ENCODE measurements at places on chromosomes 3 and 15. TPM values are rescaled to one million over a fixed set of nuclear protein-coding genes. Genes with fewer than 3 reads are reported as not detected.

The GOLGA6D gene
- total RNA-seq = not detected

The PYGO1 gene
- 8.7 TPM for total RNA-seq

The CTDSPL gene
- 60.3 TPM for total RNA-seq

The MYEF2 gene
- total RNA-seq = 18.8 TPM

The ANKUB1 gene
- 3.1 TPM for total RNA-seq

The GPR27 gene
- 2.6 TPM for total RNA-seq

The MAGI1 gene
- total RNA-seq = 35.5 TPM

The SERPINI2 gene
- total RNA-seq = 2.3 TPM

The NOP10 gene
- total RNA-seq = 176 TPM

The CLDN16 gene
- 0.74 TPM for total RNA-seq

The SKIC8 gene
- total RNA-seq = 44.4 TPM

The PRSS50 gene
- total RNA-seq = 0.41 TPM

The TMEM207 gene
- total RNA-seq = not detected

The NPAP1 gene
- total RNA-seq = 0.12 TPM

The TM4SF4 gene
- total RNA-seq = not detected

DNA sequence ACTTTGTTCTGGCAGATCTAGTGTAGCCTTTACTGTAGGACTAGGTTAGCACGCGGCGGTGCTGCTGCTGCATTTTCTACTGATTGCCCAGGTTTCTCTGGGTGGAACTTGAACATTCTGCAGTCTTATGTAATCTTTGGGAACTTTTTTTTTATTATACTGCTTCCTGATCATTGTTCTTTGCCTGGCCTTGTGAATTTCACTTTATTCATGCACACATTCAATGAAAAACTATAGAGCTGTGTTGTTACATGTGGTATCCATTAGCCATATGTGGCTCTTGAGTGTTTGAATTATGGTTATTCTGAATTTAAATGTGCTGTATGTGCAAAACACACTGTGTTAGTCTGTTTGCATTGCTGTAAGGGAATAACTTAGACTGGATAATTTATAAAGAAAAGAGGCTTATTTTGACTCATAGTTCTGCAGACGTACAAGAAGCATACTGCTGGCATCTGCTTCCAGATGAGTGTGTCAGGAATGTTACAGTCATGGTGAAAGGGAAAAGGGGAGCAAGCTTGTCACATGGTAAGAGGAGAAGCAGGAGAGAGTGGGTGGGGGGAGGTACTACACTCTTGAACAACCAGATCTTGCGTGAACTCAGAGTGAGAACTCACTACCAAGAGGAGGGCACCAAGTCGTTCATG is 26.5 kb downstream of the MEF2A start:
- H3K27me3 ChIP-seq = no peaks in the 10 kb centered on the region
- no peaks in the 10 kb centered on the region for H3K36me3 ChIP-seq
- H3K4me1 ChIP-seq = peaks cover 29% of the 10 kb centered on the region
- DNase-seq = no peak

- H3K4me1 ChIP-seq = no peaks in the 10 kb centered on the region
- H3K4me3 ChIP-seq = no peak overlapping the region
- no peak for DNase-seq
- no peak overlapping the region for H3K27ac ChIP-seq
- no peaks in the 10 kb centered on the region for H3K27me3 ChIP-seq
- no peaks in the 10 kb centered on the region for H3K36me3 ChIP-seq
Observed at GRCh38 chr15:38115121-38115520, 137.5 kb upstream of the SPRED1 start.

DNA sequence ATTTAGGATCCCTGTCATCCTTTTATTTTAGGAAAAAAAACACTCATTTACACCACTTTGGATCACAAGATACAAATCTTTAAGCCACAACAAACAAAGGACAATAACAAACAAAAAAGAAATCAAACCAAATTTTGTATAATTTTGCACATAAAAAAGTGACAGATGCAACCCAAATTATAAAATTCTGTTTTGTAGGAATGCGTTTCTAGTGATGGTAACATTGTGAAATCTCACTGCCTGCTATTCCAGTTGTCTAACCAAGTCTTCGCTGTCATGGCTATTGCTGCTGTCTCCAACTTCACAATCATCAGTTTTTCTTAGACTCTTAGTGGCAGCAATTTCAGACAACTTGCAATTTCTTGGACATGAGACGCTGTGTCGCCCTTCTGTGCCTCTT is 58.3 kb upstream of the ARL6 start:
- no peak for DNase-seq
- H3K36me3 ChIP-seq = no peaks in the 10 kb centered on the region
- no peaks in the 10 kb centered on the region for H3K4me1 ChIP-seq

DNA sequence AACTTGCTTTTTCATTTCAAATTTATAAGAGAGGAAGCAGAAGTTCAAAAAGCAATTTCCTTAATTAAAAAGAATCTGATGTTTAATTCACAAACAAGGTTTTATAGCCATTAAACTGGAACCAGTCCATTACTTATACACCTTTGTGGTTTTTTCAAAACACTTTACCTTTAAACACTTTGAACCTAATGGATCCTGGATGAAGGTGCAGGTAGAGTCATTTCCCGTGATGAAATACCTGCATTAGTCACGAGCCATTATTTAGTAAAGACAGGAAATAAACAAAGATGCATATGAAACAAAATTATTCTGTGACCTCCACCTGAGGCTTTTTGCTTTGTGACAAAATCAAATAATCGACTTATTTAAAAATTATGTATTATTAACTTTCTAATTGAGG is 341.7 kb upstream of the UBE2E2 start:
- no peak overlapping the region for H3K4me3 ChIP-seq
- no peaks in the 10 kb centered on the region for H3K27me3 ChIP-seq
- H3K27ac ChIP-seq = no peak overlapping the region
- H3K4me1 ChIP-seq = no peaks in the 10 kb centered on the region
- H3K36me3 ChIP-seq = no peaks in the 10 kb centered on the region

DNA sequence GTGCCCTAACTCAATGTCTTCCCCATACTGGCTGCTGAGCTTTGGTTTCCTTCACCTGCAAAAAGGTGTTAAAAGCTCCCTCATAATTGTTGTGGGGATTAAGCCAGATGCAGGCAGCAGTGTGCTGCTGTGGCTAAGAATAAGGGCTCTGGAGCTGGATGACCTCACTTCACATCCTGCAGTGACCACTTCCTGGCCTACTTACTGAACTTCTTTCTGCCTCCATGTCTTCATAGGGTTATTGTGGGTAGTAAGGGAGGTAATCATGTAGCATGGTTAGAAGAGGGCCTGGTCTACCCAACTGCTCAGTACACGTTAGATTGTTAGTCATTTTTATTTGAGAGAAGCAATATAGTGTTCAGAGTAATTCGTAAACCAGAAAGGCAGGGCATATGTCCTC is 18.4 kb downstream of the GYG1 start:
- H3K27me3 ChIP-seq = no peaks in the 10 kb centered on the region
- H3K4me3 ChIP-seq = no peak overlapping the region
- H3K36me3 ChIP-seq = peaks cover 69% of the 10 kb centered on the region
- no peak for DNase-seq

DNA sequence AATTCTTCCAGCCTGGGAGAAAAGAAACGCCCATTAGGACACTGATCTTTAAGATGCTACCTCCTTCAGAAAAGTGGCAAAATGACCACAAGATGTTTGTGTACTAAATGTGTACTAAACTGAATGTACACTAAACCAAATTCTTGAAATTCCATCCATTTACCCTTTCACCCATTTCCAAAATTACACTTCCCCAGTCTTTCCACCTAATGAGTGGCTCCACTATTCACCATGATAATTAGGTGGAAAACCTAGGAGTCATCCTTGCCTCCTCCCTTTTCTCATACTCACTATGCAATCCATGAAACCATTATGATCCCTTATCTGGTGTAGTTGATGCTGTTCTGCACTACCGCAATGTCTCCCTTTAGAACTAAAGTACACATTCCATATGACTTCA is 452.1 kb upstream of the THBS1 start:
- no peaks in the 10 kb centered on the region for H3K36me3 ChIP-seq
- no peak overlapping the region for H3K27ac ChIP-seq
- no peak for DNase-seq
- H3K4me1 ChIP-seq = peaks cover 21% of the 10 kb centered on the region
- H3K4me3 ChIP-seq = no peak overlapping the region
- no peaks in the 10 kb centered on the region for H3K27me3 ChIP-seq

- H3K36me3 ChIP-seq = no peaks in the 10 kb centered on the region
- H3K27me3 ChIP-seq = no peaks in the 10 kb centered on the region
- H3K4me3 ChIP-seq = no peak overlapping the region
- H3K27ac ChIP-seq = peak overlapping the region; percentile 66
- no peak for DNase-seq
Observed at GRCh38 chr3:42843713-42844411, 31.8 kb downstream of the CYP8B1 start.

DNA sequence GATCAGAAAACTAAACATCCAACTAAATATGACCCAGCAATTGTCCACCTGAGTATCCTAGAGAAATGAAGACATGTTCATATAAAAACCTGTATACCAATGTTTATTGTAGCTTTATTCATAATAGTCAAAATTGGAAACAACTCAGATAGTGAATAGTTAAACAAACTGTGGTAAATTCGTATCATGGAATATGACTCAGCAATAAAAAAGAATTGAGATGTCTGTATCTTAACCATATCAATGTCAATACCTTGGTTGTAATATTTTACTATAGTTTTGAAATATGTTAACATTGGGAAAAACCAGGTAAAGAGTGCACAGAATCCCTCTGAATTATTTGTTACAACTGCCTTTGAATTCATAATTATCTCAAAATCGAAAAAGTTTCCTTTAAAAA is 159.3 kb upstream of the GAP43 start:
- no peaks in the 10 kb centered on the region for H3K36me3 ChIP-seq
- no peak overlapping the region for H3K27ac ChIP-seq
- no peak for DNase-seq
- H3K4me1 ChIP-seq = no peaks in the 10 kb centered on the region
- H3K27me3 ChIP-seq = no peaks in the 10 kb centered on the region

DNA sequence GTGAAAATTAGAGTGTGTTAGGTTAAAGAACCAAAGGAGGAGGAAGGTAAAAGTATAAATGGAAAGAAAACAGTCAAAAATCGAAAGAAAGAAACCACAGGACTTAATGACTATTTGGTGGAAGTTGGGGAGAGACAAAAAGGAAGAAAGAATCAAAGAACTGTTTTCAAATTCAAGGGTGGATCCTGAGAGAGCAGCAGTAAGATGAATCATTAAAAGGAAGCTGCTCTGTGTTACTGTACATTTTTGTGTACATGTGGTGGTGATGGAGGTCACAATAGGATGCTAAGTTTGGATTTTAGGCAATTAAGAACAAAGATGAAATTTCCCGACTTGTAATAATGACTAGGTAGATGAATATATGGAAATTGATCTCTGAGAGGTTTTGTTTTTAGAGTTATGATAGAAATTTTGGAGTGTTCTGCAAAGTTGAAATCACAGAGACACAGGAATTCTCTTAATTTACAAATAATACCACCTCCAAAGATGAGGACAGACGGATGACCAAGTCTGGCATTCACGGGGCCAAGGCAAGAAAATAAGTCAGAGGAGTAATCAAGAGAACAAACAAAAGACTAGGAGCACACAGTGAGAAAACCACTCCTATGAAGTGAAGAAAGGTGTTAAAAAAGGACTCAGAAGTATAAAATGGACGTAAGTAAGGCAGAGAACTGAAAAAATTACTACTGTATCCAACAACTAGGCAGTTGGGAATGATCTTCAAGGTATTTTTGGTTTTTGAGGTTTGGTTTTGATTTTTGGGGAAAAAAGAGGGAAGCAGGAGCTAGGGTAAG is 7.1 kb downstream of the DHX36 start:
- H3K27me3 ChIP-seq = no peaks in the 10 kb centered on the region

DNA sequence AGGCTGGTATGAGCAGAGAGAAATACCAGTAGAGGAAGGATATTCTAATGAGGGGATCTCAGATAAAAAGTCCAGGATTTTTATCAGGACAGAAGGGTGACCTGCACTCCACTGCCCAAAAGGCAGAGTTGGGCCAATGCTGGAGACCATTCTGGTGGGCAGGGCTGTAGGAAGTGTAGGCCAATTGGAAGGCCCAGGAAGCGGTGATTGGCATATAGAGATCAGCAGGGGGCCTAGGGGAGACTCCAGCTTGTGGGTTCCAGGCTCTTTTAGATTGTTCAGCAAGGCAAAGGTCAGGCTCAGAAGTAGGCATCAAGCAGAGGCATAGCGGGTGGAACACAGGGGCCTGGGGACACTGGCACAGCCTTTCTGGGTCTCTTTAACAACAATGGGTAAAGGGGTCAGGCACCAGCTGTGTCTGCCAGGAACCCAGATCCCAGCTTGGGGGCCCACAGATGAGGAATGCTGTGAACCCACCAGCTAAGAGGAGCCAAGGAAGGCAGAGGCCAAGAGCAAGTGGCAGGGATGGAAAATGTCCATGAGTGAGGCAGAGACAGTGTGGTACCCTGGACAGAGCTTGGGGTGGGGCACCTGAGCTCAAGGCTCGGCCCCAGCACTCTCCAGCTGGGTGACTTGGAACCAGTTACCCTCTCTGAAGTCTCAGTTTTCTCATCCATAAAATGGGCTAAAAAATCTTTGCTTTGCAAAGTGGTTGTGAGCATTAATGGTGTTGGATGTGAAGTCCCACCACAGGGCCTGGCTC is 27.0 kb upstream of the RASGRF1 start:
- H3K36me3 ChIP-seq = no peaks in the 10 kb centered on the region
- H3K4me3 ChIP-seq = no peak overlapping the region
- no peaks in the 10 kb centered on the region for H3K27me3 ChIP-seq
- H3K27ac ChIP-seq = no peak overlapping the region
- H3K4me1 ChIP-seq = no peaks in the 10 kb centered on the region
- no peak for DNase-seq

- H3K4me3 ChIP-seq = no peak overlapping the region
- H3K27me3 ChIP-seq = no peaks in the 10 kb centered on the region
- peak overlapping the region; percentile 83 for H3K27ac ChIP-seq
- no peak for DNase-seq
- H3K4me1 ChIP-seq = peaks cover 96% of the 10 kb centered on the region
- no peaks in the 10 kb centered on the region for H3K36me3 ChIP-seq
Observed at GRCh38 chr3:195151402-195151801, 119.6 kb downstream of the XXYLT1 start.

DNA sequence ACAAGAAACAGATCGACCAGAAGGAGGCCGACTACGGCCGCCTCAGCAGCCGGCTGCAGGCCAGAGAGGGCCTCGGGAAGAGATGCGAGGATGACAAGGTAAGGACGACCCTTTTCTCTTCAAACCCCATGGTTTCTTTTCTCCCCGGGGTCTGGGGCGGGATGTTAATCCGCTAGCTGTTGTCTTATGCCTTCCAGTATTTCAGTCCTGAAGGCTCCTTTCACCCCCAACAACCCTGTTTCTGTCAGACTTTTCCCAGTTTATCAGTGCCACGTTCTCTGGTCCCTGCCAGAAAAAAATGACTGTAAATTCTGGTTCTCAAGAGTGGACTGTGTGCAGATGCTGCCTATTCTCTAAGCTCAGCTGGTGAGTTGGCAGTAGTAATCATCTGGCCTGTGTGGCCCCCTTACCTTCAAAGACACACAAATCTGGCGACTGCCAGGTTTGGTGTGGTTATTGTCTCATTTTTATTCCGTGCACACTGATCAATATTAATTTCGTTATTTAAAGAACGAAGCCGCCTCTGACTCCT is 806 bp downstream of the GOLM2 start:
- peak overlapping the region; percentile 85 for H3K27ac ChIP-seq
- peak overlapping the region; percentile 90 for H3K4me3 ChIP-seq
- no peaks in the 10 kb centered on the region for H3K36me3 ChIP-seq
- DNase-seq = no peak
- peaks cover 34% of the 10 kb centered on the region for H3K4me1 ChIP-seq
- no peaks in the 10 kb centered on the region for H3K27me3 ChIP-seq

All from lower lobe of right lung (tissue), 2 donors.